ENCODE measurements at places on chromosomes 5 and 9. TPM values are rescaled to one million over a fixed set of nuclear protein-coding genes. Genes with fewer than 3 reads are reported as not detected.

- DNase-seq, result no peak
Measured at GRCh38 chr9:69748304-69748703, 11.5 kb downstream of the PTAR1 start.

GRCh38 chr9:70257991-70258691 is 637 bp upstream of the SMC5 start:
- no peak for DNase-seq

LCNL1 gene
- 8.6 TPM for total RNA-seq

- no peak for DNase-seq
Measured at GRCh38 chr5:172747471-172747870, 23.5 kb downstream of the DUSP1 start.

DNA sequence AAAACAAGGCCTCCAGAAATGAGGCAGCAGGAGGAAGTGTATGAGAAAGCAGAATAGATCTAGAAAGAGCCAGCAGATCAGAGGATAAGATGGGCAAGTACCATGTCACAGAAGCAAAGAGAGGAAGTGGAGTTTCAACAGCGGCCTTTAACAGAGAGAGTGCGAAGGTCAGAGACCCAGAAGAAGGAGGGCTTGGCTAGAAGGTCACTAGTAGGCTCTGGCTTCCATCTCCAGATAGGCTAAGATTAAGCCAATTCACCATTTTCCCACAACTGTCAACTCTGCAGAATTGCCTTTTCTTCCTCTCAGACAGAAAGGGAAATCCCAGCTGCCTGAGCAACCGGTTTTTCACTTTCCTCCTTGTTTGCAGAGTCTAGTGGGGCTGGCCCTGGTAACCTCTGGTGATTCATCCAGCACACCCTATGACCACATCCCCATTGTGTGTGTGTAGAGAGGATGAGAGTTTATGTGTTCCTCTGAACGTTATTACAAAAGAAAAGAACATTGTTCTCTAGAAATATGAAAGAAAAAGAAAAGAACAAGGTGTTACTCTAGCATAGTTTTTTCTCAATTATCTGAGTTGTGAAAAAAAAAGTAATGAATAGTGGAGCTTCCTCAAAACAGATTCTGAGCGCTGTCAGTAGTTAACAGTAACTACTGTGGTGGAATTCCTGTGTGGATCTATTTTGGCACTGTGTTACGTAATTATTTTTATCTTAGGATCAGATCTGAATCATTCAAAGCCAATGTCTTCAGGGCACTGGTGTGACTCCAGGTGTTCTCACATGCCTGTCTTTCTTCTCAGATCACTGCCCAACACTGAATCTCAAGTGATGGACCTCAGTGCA is 220.4 kb downstream of the ARRDC3 start:
- DNase-seq, result no peak

DNA sequence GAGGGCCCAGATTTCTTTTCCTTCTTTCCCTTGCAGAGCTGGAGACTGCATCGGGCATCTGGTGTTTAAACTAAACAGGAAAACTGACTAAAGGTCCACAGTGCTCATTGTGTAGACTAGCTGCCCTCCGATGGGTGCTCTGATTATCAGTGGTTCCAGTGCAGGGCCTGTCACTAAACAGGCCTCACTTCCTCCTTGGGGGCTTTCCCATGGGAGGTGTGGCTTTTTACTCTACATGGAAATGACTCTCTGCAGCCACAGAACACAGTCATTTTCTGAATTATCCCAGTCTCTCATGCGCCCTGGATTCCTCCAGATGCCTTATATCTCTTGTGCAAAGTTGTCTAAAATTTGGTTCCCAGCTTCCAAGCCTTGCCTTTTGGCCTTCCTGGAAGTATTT is 199.2 kb downstream of the TRIO start:
- DNase-seq, result no peak

DNA sequence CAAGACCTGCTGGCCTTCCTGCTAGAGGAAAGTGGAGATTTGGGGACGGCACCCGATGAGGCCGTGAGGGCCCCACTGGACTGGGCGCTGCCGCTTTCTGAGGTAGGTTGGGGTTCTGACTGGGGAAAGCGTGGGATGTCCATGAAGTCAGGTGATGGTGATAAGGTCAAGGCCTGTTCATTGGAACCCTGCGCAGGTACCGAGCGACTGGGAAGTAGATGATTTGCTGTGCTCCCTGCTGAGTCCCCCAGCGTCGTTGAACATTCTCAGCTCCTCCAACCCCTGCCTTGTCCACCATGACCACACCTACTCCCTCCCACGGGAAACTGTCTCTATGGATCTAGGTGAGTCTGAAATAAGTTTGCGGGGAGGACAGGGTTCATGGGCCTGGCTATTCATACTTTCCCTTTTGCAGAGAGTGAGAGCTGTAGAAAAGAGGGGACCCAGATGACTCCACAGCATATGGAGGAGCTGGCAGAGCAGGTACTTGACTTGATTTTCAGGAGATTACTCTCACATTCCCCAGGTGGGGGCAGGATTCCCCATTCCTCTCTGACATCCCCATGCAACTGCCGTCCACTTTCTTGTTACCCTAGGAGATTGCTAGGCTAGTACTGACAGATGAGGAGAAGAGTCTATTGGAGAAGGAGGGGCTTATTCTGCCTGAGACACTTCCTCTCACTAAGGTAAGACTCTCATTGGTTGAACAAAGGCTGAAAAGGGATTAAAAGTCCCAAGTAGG is 505 bp downstream of the CREB3 start:
- DNase-seq, result no peak

SPINK7 gene
- total RNA-seq, result not detected

PGM5 gene
- total RNA-seq, result 151 TPM

DNA sequence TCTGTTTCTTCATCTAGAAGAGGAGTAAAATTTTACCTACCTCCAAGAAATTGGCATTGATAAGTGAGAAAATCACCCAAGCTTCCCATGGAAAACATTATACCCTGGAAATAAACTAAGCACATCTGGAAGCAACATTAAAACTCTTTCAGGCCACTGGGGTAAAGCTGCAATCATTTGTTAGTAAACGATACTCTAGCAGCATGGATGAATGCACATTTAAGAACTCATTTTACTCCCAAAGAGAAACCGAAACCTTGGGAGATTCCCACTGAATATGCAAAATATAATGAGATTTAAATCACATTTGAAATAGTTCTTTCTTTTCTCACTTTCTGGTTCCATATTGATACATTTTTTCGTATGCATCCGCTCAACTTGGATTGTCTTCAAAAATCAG is 467.5 kb downstream of the EFNA5 start:
- no peak for DNase-seq

GRCh38 chr9:119343059-119343990 is 25.9 kb downstream of the BRINP1 start:
- DNase-seq, result no peak

GRCh38 chr9:79574781-79575180 is 3.0 kb downstream of the TLE4 start:
- DNase-seq, result no peak

DNA sequence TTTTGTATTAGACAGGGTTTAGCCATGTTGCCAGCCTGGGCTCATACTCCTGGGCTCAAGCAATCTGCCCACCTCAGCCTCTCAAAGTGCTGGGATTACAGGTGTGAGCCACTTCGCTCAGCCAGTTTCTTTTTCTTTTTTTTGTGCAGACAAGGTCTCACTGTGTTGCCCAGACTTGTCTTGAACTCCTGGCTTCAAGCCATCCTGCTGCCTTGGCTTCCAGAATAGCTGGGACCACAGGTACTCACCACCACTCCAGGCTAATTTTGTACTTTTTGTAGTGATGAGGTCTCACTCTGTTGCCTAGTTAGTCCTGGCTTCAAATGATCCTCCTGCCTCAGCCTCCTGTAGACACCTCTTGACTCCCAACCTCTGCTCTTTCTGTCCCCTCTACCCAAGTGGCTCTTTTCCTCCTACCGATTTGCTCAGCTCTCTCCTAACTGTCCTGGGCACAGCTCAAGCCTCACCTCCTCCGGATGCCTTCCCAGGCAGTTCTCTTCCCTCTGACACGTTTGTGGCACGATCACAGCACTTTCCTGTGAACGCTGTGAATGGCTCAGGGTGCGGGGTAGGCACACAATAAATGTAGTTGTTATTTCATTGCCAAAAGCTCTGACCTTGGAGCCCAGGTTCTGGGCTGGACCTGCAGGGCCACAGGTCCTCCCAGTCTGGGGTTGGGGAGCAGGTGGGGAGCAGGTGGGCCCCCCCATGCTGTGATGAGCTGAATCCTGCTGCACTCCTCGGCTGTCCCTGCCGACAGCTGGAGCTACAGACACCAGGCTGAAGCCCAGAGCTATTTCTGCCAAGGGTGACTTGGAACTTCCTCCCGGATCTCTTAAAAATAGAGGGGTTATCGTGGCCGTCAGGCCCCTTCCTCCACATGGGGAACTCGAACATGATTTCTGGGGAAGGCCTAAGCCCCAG is 23.9 kb downstream of the GFI1B start:
- DNase-seq, result no peak

GRCh38 chr9:126722922-126723806 is 81.7 kb upstream of the ZBTB43 start:
- peak; percentile 79 for DNase-seq

GARIN3 gene
- not detected for total RNA-seq

DNA sequence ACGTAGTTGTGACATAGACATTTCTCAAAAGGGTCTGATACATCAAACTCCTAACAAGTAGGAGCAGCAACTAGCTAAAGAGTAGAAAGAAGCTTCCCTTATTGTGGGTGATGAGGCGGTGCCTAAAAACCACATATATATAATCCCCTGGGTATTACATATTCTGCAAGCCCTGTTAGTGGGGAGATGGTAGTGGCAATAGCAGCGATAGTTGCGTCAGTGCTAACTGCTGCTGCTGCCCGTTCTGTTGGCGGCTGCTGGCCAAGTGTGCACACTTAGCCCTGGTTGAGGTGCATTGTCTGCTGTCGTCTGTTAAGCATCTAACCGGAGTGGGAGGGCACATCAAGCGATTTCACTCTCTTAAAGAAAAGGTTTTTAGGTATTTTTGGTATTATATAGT is 35.8 kb downstream of the VLDLR start:
- DNase-seq, result no peak

- no peak for DNase-seq
Measured at GRCh38 chr9:113808391-113809358, 67.4 kb upstream of the ZNF618 start.

DNA sequence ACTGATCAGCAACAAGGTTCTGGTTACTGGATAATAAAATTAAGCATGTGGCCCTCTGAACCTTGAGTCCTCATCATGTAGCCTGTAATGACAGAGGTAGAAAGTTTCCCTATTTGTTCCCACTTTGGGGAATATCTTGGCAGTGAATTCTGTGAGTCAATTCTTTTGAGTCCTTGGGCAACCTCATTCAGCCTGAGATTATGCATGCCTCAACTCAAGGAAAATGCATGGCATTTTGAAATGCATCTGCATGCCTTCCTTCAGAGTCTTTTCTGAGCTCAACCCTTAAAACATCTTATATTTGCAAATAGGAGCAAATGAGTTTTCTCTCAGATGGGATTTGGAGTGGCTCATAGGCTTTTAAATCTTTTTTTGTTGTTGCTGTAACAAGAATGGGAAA is 218.1 kb upstream of the CD180 start:
- DNase-seq, result no peak

CDC25C gene
- total RNA-seq, result 0.24 TPM

ZNF354C gene
- total RNA-seq, result 4.7 TPM

DNA sequence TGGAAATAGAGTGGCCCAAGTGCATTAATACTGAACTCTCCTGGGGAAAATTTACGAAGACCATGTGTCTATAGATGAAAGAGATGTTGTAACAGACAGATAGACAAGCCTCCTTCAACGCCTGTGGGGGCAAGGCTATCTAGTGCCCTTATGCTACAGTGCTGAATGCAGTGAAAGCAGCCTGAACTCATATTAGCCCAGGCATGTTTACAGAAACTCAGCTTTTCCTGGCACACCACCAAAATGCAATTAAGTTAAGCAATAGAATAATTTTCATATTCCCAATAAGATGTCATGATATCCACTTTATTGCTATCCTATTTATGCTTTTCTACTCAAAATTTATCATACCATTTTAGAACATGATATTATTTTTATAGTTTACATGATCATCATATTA is 277.0 kb downstream of the DIRAS2 start:
- no peak for DNase-seq

DNA sequence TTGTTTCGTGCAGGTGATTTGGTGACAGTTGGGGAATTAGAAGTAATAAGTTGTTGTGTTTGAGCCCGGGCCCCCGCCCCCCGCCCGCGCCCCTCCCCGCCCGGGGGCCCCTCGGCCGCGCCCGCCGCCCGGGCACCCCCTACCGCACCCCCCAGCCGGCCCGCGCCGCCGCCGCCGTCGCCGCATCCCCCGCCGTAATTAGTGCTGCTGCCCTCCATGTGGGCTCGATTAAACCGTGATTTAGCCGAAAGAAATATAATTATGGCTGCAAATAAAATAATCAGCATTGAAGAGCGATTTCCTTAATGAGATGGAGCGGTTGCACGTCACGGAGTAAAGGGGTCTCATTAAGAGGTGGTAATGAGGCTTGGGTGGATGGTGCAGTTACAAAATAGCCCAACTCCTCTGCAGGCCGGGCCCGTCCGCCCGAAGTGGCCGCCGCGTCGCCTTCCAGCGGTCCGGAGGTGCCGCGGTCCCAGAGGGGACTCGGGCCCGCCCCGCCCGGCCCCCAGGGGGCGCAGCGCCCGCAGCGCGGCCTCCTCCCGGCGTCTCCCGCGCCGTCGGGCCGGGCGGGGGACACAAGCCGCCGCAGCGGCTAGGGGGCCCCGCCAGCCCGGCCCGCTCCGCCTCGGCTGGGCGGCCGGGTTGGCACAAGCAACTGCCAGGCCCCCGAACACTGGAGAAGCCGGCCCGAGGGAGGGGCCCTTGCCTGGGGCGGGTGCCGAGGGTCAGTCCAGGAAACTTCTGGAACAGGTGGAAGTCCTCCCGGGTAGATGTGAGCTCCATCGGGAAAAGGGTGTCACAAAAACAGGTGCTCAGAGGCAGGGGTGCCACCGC is 6.9 kb upstream of the OTP start:
- DNase-seq, result no peak

DNA sequence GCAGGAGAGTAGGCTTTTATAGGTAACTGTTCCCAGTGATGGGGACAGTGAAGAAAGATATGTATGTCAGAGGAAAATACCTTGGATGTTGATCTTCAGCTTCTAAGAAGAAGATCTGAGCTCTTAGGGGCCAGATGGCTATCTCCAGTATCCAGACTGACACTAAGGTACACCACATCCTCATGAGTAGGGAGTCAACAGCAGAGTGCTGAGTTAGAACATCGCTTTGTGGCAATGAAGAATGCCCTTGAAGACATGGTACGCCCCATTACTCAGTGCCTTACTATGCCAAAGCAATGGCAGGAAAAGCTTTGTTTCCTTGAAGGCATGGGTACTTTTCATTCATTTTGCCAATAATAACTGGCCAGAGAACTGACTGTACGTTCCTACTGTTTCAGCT is 263.7 kb downstream of the CEMIP2 start:
- DNase-seq, result no peak

LHX3 gene
- not detected for total RNA-seq
